ENCODE measurements at places on chromosomes 3 and 15.
A peak's percentile ranks its signal among the peaks of the same experiment; 100 is the strongest.

DNA sequence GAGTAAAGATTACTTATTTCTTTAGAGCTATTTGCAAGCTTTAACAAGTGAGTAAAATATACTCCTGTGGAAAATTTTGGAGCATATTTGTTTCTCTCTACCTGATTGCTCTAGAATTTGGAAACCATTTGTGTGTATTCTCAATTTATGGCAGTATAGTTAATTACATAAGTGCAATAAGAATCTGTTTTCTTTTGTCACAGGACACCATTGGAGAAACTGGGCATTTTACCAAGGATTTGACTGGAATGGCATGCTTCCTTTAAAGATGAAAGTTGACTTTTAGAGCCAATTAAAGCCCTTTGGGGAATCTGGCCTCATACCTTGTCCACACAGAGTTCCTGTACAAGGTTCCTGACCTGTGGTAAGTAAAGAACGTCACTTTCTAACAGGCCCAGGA lies 38.4 kb downstream of the PAQR5 start:
- no peak for DNase-seq

DNA sequence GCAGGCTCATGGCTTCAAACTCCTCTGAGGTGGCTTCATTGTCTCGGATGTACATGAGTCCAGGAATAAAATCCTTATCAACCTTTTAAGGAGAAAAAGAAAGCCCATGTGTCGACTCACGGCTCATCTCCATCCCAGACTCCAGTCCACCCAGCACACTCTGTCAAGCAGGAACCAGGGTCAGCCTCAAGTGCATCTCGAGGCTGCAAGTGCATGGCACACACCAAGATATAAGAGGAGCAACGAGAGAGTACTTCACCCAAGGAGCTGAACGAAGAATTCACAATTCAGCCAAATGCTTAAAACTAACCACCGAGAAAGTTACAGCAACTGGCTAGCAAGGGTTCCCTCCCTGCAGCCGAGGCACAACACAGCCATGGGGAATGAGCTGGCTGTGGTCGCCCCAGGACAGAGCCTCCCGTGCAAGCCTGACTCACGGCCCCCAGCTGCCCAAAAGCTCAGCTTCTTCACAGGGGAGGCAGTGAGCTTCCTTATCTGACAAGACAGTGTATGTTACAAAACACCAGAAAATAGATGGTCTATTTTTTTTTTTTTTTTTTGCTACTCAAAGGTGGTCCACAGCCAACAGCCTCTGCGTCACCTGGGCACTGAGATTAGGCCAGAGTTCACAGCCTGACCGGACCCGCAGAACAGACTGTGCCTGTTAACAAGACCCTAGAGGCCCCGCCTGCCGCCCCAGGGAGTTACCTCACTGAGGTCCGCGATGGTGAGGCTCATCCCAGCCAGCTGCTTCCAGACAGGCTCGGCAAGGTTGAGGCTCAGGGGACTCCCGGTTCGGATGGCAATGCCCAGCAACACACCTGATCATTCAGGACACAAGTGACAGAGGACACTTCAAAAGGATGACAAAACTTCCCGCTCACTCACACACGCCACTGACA lies 15.9 kb upstream of the OCA2 start:
- DNase-seq = no peak

- no peak for DNase-seq
Measured at GRCh38 chr15:25790000-25790660, 73.0 kb downstream of the ATP10A start.

DNA sequence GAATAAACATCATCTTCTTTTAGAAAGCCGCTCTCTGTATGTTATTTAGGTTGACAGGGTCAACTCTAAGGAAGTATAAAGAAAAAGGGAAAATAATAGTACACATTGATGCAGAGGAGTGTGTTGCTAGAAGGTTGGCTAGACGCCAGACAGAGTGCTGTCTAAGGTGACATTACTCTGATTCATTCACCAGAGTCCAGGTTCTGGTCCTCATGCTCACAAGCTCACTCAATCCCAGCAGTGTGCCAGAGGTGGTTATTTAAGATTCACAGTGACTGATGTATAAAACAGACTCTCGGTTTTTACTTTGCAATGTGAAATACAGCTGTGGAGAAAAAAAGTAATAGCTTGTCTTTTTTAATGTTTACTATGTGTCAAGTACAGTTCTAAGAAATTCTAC lies 1.7 kb downstream of the CFAP44 start:
- no peak for DNase-seq

DNA sequence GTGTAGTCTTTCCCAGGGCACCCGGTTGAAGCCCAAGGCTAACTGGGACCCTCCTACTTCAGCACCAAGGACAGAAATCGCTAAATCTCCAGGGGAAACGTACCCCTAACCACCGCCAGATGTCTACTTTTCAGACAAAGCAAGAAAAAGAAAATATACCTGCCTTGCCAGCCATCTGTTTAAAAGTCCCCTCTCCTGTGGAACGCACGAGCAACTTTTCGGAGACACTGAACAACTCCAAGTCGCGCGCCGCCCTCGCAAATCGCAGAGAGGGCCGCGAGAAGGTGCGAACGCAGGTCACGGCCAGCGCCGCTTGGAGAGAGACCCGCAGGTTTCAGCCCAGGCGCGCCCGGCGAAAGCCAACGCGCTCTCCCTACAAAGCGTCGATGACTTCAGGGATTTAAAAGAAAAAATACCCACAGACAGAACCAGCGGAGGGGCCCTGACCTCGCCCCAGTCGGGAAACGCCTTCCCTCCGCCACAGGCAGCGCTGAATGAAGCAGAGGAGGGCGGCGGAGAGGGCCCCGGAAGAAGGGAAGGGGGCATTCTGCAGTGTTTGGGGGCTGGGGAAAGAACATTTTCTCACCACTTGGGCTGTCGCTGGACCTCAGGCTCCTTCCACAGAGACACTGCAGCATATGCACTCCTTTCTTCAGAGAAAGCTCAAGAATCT lies 213.1 kb downstream of the FGF12 start:
- DNase-seq = no peak

- no peak for DNase-seq
Measured at GRCh38 chr3:172376881-172377280, 71.4 kb downstream of the GHSR start.

DNA sequence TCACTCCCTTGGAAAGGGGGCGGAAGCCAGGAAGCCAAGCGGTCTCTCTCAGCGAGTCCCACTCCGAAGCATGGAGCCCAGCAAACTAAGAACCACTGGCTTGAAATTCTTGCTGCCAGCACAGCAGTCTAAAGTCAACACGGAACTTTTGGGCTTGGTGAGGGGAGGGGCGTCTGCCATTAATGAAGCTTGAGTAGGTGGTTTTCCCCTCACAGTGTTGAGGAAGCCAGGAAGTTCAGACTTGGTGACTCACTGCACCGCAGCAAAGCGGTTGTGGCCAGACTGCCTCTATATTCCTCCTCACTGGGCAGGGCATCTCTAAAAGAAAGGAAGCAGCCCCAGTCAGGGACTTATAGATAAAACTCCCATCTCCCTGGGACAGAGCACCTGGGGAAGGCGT lies 665.4 kb upstream of the CBLB start:
- peak; percentile 2 for DNase-seq

DNA sequence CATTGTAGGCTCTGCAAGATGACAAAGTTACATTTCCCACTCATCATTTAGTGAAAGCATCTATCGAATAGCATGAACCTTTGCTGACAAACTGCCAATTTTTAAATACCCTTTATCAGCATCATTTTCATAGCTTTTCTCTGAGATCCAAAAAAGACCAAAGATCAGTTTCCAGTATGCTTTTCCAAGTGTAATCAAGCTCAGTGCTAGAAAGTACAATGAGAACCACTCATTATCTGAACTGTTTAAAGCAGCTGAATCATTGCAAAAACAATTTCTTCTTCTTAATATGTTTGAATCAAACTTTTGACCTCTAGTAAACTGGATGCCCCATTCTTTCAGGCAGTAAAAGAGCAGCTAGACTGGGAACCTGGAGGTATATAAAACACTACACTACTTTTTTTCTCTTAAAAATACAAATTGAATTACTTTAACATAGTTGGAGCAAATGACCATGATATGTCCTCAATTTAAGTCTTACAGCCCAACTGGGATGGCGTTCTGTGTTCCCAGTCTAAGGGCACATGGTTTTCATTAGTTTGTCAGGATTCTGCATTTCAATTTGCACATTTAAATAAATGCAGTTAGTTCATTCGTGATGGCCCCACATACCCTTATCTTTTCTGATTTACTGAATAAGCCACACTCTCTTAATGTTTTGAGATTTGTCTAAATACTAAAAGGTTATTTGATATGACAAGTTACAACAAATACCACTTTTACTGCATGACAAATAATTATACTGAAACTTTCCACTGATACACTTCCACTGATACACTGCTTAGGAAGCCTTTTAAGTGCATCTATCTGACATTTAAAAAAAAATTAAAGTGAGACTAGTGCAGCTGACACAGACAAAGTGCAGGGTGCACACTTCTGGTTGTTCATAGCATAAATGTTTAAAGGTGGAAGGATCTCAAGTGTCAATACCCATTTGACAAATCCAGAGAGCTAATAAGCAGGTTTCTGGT lies 146.0 kb upstream of the FRMD4B start:
- DNase-seq = no peak

- no peak for DNase-seq
Measured at GRCh38 chr3:61439122-61439458, 122.3 kb upstream of the PTPRG start.

DNA sequence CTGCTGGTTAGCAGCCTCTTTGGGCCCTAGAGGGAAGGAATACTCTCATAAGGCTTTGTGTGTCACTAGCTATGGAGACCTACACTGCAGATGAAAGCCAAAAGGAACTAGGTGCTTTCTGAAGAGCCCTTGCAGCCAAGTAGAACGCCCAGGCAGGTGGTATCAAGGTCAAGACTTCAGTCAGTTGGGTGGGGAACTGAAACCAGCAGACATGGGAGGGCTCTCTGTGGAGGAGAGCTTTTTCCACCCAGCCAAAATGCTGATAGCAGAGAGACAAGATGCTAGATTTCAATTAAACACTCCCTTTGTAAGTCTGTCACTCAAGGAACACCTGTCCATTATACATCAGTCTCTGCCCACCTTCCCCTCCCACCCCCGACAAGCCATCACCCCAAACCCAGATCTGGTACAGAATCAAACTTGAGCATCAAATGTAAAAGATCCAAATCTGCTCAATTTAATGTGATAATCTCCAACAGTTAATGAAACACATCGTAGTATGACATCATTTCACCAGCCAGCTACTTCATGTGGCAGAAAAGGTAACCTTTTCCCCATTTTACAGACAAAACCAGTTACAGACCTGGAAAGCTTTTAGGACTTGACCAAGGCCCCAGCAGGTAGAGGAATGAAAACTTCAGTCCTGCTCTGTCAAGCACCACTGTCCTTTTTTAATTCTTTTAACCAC lies 14.6 kb downstream of the MRPS25 start:
- DNase-seq = no peak

- no peak for DNase-seq
Measured at GRCh38 chr3:177381070-177381469, 183.8 kb upstream of the TBL1XR1 start.
